ENCODE measurements at places on chromosomes 12 and 14. TPM values are rescaled to one million over a fixed set of nuclear protein-coding genes. Genes with fewer than 3 reads are reported as not detected.

Gene GPX2
- total RNA-seq: not detected

Gene ENDOU
- total RNA-seq: not detected

Gene PKP2
- 0.22 TPM for total RNA-seq

Gene UNC119B
- 10.7 TPM for total RNA-seq

Gene BDKRB1
- not detected for total RNA-seq

Gene EMC9
- total RNA-seq: 13.1 TPM

Gene ARL1
- 23.5 TPM for total RNA-seq

Gene LRR1
- 3.2 TPM for total RNA-seq

Gene C12orf60
- total RNA-seq: 0.22 TPM

Gene DBX2
- not detected for total RNA-seq

Gene MYH6
- not detected for total RNA-seq

Gene RASAL1
- 2.7 TPM for total RNA-seq

Gene GZMH
- 1.2 TPM for total RNA-seq

Gene CNOT2
- total RNA-seq: 121 TPM

All from CD4-positive, alpha-beta T cell (primary cell).